Renal cortical epithelial cell (primary cell): ENCODE measurements at places on chromosomes 4 and X. TPM values are rescaled to one million over a fixed set of nuclear protein-coding genes. Genes with fewer than 3 reads are reported as not detected.

Gene HSPA4L
- total RNA-seq = 18.6 and 40.7 TPM in 2 replicates

Gene SPANXN3
- total RNA-seq = 1.2 TPM in 1 of 2 replicates, not detected in the other

GRCh38 chr4:154982187-154983047 lies 201.3 kb downstream of the RBM46 start:
- DNase-seq = peak; percentile 66

DNA sequence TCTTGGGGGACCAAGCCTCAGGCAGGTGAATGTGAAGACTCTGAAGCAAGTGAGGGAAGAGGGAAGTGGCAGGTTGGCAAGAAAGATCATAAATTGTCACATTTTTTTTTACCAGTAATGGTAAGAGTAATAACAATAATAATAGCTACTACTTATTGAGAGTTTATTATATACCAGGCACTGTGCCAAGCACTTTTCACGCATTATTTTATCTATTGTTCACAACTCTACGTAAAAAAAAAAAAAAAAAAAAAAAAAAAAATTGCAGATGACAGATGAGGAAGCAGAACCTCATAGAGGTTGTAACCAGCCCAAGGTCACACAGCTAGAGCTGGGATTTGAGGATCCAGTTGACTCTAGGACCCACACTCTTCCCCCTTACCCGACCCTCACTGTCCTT lies 40.9 kb downstream of the TSC22D3 start:
- no peak for DNase-seq

DNA sequence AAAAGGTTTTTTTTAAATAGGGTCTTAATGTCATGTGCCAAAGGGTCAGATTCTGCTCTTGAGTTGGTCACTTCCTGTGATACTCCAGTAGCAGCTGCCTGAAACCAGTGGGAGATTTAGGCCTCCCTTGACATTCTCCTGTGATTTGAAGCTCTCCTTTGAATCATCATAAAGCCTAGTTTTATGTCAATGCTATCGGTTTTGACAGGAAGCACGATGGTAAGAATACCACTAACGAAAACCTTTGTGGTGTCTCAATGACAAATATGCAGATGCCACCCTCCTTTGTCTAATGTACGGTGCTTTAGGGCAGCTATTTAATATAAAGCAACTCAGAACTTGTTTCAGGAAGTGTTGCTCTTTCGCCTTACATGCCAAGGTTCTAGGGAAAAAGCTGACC lies 44.2 kb downstream of the CCNI start:
- DNase-seq = no peak
